Upper lobe of left lung (tissue), 6 donors: ENCODE measurements at places on chromosomes 13 and 19. TPM values are rescaled to one million over a fixed set of nuclear protein-coding genes. Genes with fewer than 3 reads are reported as not detected.

The ZNF543 gene
- 6.0 TPM for total RNA-seq

The PEG3 gene
- 13.1 TPM for total RNA-seq

The PSG3 gene
- not detected for total RNA-seq

The CILP2 gene
- not detected for total RNA-seq

The AMH gene
- total RNA-seq: 4.8 TPM

The PPFIA3 gene
- total RNA-seq: 4.7 TPM

The RFXAP gene
- 6.8 TPM for total RNA-seq

The TLE6 gene
- 4.1 TPM for total RNA-seq

The ANKLE1 gene
- total RNA-seq: 1.5 TPM

The PNMA8B gene
- total RNA-seq: 0.39 TPM

The ZNF682 gene
- 6.9 TPM for total RNA-seq

The ZNF829 gene
- total RNA-seq: 1.8 TPM

The CALR3 gene
- not detected for total RNA-seq

The JAK3 gene
- 11.9 TPM for total RNA-seq
